ENCODE measurements at places on chromosomes 6 and 20. TPM values are rescaled to one million over a fixed set of nuclear protein-coding genes. Genes with fewer than 3 reads are reported as not detected.
A peak's percentile ranks its signal among the peaks of the same experiment; 100 is the strongest.

GRCh38 chr6:148448369-148449012 is 105.9 kb downstream of the SASH1 start:
- DNase-seq, result no peak

- DNase-seq, result no peak
These were observed 18.2 kb upstream of the ECI2 start for GRCh38 chr6:4153514-4153985.

- DNase-seq, result no peak
These were observed 92.0 kb upstream of the AFDN start for GRCh38 chr6:167734662-167735083.

DNA sequence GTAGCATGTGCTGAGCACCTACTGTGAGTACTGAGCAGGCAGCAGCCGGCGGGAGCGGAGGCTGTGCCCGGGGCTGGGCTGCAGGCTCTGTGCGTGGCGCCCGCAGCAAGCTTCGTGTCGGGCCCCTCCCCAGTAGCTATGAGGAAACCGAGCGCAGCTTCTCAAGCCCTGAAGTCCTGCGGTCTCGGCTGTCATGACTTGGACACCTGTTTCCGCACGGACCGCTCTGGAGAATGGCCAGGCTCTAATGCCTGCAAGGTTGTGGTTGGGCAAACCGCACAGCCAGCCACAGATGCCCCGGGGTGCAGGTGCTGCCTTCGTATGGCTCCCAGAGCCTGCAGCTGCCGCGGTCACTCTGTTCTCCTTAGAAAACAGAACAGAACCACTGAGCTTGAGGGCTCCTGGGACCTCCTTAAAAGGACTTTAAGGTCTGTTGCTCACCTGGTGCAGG is 33.7 kb downstream of the PYGB start:
- no peak for DNase-seq

GRCh38 chr20:51946586-51946985 is 144.3 kb upstream of the SALL4 start:
- DNase-seq, result no peak

DNA sequence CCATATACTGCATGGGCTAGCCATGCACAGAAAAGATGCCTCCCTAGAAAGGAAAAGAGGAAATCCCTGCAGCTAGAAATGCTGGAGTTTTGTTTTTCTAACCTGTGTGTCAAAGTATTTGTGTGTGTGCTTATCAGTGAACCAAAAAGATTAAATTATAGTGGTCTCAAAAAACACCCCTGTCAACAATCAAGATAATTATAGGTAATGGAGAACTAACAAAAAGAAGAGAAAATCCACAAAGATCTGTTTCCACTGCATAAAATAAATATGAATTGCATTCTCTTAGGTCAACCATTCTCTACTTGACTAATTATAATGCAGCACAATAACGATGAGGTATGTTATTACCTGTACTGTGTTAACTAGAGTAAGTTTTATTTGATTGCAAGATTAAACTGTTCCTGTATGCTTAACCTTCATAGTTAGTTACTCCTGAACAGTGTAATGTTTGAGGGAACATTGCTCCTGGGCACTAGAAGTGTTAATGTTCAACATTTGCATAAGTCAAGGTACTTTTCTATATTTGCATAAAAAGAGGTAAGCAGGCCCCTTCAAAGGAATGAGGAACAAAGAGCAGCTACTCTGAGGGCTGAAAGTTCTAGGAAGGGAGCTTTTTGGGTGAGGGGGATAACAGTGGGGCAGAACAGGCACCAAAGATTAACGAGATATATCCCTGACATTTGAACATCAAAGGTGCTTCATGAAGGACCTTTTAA is 212.1 kb downstream of the BTBD9 start:
- no peak for DNase-seq

- DNase-seq, result no peak
These were observed 4.2 kb upstream of the FBXO30 start for GRCh38 chr6:145818796-145819195.

DNA sequence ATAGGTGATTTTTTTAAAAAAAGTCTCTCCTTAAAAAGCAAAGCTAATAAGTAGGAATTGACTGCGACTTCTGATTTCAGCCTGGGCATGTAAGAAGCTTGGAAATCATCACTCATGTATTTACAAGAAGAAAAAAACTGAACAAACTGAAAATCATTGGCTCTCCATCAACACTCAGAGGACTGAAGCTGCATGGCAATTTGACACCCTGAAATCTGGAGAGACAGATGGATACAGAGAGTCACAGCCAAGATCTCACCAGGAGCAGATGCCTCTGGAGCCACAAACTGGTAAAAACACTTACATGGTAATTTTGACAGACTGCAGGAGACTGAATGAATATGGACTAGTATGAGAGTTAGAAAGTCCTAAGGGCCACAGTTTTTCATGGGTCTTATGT is 191.2 kb upstream of the TCF21 start:
- DNase-seq, result no peak

- DNase-seq, result peak; percentile 1
These were observed 109.9 kb upstream of the HEY2 start for GRCh38 chr6:125639466-125640020.

GRCh38 chr20:50050660-50051308 is 62.2 kb downstream of the UBE2V1 start:
- no peak for DNase-seq

DNA sequence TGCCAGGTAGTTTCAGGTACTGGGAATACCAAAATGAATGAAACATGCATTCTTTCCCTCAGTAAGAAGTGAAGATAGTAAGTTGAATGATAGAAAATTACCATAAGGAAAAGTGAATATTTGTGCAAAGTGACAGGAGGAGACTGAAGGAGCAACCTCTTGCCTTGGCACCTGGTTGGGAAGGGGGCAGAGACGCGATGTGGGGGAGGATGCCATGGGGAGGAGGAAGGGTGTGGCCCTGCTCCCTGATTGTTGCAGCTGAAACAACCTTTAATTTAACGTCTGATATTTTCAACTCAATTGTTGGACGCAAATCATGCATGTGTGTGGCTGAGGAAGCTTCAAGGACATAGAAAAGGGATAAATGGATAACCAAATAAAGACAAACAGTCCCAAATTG is 72.1 kb upstream of the ENPP5 start:
- DNase-seq, result no peak

DNA sequence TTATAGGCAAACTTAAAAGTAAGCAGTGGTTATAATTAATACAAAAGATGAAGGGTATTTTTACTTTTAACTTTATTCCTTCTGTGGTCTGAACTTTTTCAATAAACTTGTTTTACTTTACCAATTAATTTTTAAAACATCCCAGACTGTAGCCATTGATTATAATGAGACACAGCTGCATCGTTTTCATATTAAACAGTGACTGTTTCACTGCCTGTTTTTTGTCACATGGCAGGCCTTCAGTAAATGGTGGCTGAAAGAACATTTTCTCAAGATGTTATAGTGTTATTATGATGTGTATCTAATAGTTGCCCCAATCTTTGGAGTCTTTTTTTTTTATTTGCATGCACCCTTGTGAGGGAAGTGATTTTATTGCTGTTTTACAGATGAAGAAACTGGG is 95.1 kb downstream of the PLCB4 start:
- no peak for DNase-seq

GRCh38 chr20:45088247-45088646 is 12.7 kb downstream of the KCNS1 start:
- no peak for DNase-seq

DNA sequence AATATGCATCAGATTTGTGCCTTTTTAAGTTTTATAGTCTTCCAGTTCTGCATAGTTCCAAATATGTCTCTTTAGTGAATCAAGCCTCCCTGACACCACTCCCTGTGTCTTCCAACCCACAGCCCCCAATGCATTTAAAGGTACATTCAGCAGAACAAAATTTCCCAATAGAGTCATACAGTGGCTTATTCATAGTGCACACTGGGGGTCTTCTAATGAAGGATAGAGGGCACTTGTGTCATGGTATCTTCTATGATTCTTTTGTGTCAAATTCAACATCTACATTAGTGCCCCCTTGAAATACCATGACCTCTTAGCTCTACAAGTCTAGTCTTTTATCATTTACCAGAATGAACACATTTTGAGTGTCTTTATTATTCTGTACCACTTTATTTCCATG is 33.8 kb downstream of the FLRT3 start:
- DNase-seq, result no peak

DNA sequence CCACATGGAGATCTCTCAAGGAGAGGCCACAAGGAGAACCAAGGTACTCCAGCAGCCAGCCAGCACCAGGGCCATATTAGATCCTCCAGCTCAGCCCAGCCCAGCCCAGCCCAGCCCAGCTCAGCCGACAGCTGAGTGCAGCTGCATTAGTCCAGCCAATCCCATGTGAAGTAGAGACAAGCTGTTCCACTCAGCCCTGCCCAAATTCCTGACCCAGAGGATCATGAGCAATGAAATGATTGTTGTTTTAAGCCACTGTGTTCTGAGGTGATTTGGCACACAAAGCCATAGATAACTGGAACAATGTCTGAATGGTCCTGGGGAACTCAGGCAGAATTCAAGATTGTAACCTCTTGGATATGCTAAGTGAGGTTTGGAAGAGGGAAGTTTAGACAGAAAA is 59.5 kb upstream of the BMP2 start:
- DNase-seq, result no peak

GRCh38 chr6:121771937-121772720 is 336.7 kb downstream of the GJA1 start:
- DNase-seq, result no peak

DNA sequence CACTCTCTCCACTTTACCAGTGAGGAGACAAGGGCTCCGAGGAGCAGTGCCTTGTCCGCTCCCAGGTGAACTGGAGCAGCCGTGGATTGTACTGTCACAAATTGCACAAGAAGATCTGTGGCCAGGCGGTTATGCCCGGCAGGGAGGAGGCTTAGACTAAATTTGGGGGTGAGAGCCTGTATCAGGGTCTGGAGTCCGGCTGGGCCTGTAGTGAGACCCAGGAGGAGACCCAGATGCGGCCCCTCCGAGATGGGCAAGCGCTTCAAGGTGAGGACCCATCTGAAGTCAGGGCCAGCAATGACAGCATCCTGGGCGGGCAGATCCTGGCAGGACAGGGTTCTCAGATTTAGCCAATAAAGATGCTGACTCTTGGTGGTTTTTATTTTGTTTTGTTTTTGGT is 27.6 kb downstream of the BANF2 start:
- DNase-seq, result no peak

- DNase-seq, result no peak
These were observed 667 bp downstream of the CAP2 start for GRCh38 chr6:17393892-17394631.

DNA sequence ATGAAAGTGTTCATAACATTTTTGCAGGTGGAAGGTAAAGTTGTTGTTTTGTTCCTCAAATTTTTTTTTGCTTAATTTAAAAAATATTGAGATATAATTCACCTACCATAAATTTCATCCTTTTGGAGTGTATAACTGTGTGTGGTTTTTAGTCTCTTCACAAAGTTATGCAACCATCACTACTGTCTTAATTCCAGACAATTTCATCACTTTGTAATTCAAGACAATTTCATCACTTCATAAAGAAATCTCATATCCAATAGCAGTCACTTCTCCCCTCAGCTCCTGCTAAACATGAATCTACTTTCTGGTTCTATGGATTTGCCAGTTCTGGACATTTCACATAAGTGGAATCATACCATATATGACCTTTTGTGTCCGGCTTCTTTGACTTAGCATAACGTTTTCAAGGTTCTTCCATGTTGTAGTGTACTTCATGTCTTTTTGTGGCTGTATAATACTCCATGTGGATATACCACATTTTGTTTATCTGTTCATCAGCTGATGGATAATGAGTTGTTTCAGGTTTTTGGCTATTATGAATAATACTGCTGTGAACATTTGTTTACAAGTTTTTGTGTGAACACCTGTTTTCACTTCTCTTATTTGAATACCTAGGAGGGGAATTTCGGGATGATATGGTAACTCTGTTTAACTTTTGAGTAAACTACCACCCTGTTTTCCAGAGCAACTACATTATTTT is 18.8 kb downstream of the ZFAND3 start:
- DNase-seq, result no peak

Gene EPPIN
- not detected for polyA plus RNA-seq

Gene ISM1
- polyA plus RNA-seq, result 0.57 TPM

Gene KIF25
- not detected for polyA plus RNA-seq

Gene OPN5
- not detected for polyA plus RNA-seq

Data from CD4-positive, CD25-positive, alpha-beta regulatory T cell (primary cell).